ENCODE measurements at places on chromosomes 4 and X.

GRCh38 chr4:46316215-46316614 lies 73.7 kb downstream of the GABRA2 start:
- no peak for DNase-seq

- DNase-seq = no peak
These were observed 23.9 kb downstream of the EFHC2 start for GRCh38 chrX:44319550-44319949.

GRCh38 chr4:68209003-68209402 lies 36.5 kb downstream of the TMPRSS11B start:
- no peak for DNase-seq

GRCh38 chrX:154307202-154307601 lies 11.6 kb downstream of the TKTL1 start:
- peak; percentile 29 for DNase-seq

GRCh38 chrX:19549838-19550237 lies 34.5 kb upstream of the MAP3K15 start:
- no peak for DNase-seq

- DNase-seq = no peak
These were observed 910.8 kb downstream of the CCSER1 start for GRCh38 chr4:91037951-91038350.

DNA sequence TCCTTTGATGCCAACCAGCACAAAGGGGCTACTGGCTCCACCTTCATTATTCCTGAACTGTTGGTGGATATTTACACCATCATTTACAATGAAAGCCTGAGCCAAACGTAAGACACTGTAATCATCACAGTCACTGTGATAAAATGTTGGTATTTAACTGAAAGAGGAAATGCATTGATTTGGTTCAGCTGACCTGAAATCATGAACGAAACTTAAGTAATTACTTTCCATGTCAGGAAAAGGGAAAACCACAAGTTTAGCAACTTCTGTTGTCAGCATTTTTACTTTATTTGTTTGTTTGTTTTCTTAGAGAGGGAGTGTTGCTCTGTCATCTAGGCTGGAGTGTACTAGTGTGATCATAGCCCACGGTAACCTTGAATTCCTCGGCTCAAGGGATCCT lies 247.8 kb upstream of the FAM47A start:
- DNase-seq = no peak

DNA sequence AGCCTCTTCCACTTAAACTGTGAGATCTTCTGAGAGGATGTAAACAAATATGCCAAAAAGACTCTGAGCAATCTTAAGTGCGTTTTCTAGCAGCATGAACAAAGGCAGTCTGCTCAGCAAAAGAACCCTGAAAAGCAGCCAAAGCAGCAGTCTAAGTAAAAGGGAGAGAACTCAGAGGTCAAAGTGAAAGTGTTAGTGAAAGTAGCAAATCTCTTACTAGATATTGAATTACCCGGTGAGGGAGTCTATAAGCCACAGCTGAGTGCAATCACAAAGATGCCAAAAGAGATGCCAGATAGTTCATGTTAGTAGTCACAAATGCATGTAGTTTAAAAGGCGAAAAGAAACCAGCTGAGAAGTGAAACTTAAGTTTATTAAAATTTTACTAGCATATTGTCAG lies 7.9 kb upstream of the GNRHR start:
- DNase-seq = peak; percentile 39

DNA sequence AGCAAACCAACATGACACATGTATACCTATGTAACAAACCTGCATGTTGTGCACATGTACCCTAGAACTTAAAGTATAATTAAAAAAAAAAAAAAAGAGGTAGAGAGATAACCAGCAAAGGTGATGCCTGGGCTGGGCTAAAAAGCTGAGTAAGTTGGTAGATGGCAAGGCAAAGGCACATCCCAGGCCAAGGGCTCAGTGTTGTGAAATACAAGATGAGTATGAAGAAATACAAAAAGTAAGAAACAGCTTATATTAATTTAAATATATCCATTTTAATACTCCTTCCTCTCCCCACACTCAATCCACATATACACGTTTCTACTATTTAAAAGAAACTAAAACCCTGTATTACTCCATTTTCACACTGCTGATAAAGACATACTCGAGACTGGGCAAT lies 25.8 kb downstream of the TEC start:
- DNase-seq = no peak

DNA sequence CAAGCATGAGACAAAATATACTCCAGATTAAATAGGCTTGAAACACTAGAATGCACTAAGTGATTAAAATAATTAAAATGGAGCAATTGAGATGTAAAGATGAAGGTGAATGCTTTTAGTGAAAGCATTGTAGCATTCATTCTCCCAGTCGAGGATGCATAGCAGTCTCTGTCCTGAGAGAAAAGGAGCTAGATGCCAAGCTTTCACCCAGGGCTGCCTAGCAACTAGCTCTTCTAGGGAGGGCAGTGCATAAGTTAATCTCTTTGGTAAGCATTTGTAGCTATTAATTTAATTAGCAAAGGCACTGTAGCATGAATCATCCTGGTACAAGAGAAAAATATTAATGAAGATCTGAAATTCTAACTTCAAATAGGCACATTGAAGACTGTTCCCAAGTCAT lies 1014.8 kb downstream of the C4orf33 start:
- DNase-seq = no peak

DNA sequence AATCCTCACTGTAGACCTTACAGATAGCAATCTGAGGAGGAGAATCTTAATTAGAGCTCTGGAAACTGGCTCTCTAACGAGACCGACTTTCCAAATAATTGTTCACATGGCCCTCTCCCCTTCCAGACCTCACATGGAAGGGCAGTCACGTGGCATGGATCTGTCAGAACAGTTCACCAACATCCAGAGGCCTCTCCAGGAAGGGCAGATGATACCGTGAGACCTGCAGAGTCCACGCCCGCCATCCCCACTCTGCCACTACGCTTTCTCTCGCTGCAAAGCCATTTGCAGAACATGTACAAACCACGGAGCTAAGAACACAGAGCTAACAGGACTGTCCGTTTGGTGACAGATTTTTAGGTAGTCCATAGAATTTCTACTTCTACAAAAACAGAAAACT lies 20.7 kb downstream of the FAT1 start:
- DNase-seq = no peak

GRCh38 chrX:3141031-3141430 lies 99.8 kb downstream of the ARSF start:
- peak; percentile 40 for DNase-seq

DNA sequence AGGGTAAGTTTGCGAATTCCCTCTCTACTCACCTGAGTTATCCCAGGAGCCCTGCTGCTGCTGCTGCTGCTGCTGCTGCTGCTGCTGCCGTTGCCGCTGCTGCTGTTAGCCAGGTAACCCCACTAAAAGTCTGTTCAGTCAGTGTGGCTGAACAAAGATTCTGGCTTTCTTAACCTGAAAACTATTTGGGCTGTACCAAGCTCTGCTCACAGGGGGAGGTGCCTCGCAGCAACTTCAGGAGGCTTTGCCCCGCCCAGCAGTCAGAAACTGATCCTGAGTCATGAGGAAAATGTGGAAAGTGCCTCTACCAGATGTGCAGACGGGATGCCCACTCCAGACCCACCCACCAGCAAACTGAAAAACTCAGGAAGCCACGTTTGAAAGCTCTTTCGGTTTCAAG lies at the start of gene CAPN6:
Gene CAPN6, minus strand, starts transcription at position 145 of the 400 bp plus-strand sequence. CDS start 6,547 bp downstream, outside the sequence.
- DNase-seq = peak; percentile 20

DNA sequence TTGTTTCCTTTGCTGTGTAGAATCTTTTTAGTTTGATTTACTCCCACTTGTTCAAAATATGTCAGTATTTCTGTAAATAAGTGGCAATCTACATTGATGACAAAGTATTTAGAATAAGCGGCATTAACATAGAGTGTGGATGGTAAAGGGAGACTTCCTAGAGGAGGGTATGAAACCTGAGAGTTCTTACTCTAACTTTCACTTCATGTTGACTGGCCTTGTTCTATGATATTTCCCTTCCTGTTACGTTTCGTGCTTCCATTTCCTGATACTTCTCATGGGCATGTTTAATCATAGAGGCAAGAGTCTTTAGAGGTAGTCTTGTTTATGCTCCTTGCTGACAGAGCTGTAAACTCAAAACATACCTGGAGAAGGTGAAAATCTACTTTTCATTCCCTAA lies 408.9 kb downstream of the GLUD2 start:
- no peak for DNase-seq

- DNase-seq = no peak
These were observed 1.2 kb upstream of the QDPR start for GRCh38 chr4:17512973-17513665.

GRCh38 chr4:159042097-159042605 lies 60.7 kb upstream of the RAPGEF2 start:
- DNase-seq = no peak
